ENCODE measurements at places on chromosomes 11 and 22.

GRCh38 chr11:116454951-116455350 lies 317.8 kb downstream of the BUD13 start:
- no peak for DNase-seq

- DNase-seq = no peak
Observed at GRCh38 chr11:35954205-35954604, 10.3 kb downstream of the LDLRAD3 start.

DNA sequence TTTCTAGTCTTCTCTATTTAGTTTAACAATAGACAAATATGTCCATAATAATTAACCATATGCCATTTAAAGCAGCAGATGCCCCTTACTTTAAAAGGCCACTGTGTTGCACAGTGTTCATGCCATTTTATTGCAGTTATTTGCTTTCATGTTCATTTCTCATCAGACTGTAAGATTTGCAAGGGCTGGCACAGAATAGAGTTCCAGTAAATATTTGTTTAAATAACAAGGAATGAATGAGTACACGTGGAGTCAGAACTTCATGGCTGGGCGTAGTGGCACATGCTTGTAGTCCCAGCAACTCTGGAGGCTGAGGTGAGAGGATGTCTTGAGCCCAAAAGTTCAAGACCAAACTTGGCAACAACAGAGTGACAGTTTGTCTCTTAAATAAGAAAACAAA lies 1228.6 kb downstream of the LRRC4C start:
- no peak for DNase-seq

DNA sequence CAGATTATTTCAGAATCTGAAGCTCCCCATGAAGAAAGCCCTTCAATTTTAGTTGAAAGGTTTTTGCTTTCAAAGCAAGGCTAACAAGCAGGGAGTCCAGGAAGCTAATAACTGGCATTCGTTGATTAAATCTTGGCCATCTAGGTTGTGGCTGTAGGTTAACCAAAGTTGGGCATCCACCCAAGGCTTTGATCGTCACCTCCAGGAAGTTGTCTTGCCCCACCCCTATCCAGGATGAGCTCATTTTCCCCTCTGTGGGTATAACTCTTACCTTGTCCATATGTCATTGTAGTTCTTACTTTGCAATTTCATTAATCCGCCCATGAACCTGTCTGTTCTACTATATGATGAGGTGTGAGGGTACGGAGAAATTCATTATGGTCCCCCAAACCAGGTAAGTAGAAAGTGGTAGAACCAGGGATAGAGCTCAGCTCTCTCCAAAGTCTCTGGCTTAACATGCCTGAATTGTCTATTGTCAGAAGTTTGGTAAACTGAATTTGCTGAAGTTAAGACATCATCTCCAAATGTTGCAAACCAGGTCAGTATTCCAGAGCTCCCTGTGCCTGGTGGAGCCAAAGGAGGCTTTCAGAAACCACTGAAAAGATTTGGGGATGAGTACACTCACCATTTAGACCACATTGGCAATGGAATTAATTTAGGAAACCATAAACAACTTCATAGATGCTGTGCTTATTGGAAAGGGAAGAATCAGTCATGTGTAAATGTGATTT lies 97.1 kb downstream of the CD44 start:
- DNase-seq = no peak

GRCh38 chr22:41367680-41368542 lies 13.8 kb upstream of the TEF start:
- no peak for DNase-seq

DNA sequence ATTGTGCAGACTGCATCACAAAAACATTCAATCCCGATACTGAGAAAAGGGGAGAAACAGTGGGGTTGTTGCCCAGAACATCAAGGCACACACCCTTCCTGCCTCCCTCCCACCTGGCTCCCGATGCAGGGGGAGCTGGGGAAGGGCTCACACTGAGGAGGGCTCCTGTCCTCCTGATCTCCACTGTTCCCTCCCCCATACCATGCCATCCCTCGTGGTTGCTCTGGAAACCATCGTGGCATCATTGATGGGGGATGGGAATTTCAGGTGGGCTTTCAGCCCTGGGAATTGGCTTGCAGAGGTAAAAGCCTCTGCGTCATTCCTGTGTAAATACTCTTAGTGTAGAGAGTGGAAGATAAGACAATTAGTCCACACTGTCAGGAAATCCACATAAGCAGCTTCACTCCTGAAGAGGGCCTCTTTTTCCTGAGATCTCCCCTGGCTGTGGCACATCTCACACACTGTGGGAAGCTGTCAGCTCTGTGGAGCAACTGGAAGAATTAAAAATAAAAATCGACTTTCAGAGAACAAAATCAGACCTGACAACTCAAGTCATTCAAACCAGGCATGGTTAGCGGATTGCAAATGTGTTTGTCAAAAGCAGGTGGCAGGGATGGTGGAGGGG lies 176.0 kb downstream of the CHST1 start:
- DNase-seq = no peak

DNA sequence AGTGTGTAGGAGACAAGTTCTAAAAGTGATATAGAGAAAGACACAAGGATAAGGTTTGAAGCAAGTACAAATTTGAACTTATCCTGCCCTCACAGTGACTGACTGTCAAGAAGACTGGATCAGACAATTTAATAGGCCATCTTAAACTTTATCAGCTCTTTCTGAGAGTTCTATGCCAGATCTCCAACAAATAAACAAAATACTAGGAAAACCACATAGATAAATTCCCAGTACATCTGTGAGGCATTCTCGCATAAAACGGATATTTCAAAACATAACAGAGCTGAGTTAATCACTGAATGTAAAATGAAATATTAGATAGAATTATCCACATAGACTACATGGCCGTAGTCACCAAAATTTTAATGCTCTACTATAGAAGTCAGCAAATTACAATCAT lies 120.9 kb upstream of the LUZP2 start:
- no peak for DNase-seq

DNA sequence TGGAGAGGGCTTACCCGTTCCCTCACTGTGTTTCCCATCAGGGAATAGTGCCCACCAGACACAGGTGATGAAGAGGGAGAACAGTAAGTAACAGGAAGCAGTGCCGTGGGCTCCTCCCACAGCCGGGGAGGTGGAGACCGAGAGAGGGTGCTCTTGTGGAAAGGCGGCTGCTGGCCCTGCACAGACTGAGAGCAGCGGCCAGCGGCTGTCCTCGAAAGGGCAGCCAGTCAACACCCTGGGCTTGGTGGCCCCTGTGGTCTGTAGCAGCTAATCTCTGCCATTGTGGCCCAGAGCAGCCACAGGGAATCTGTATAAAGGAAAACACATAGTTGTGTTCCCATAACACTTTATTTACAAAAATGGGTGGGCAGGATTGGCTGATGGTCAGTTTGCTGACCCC lies 121.9 kb downstream of the TBC1D22A start:
- no peak for DNase-seq

GRCh38 chr11:66548774-66549630 lies 2.3 kb downstream of the ACTN3 start:
- DNase-seq = no peak

- no peak for DNase-seq
Observed at GRCh38 chr11:18285841-18286240, 19.8 kb downstream of the SAA1 start.

Measured in GOT3 (cell line).